Renal pelvis (tissue), 12 donors: ENCODE measurements at places on chromosomes 4 and X. TPM values are rescaled to one million over a fixed set of nuclear protein-coding genes. Genes with fewer than 3 reads are reported as not detected.

- no peak for DNase-seq
These were observed 176.7 kb downstream of the SMARCA1 start for GRCh38 chrX:129346574-129346973.

DNA sequence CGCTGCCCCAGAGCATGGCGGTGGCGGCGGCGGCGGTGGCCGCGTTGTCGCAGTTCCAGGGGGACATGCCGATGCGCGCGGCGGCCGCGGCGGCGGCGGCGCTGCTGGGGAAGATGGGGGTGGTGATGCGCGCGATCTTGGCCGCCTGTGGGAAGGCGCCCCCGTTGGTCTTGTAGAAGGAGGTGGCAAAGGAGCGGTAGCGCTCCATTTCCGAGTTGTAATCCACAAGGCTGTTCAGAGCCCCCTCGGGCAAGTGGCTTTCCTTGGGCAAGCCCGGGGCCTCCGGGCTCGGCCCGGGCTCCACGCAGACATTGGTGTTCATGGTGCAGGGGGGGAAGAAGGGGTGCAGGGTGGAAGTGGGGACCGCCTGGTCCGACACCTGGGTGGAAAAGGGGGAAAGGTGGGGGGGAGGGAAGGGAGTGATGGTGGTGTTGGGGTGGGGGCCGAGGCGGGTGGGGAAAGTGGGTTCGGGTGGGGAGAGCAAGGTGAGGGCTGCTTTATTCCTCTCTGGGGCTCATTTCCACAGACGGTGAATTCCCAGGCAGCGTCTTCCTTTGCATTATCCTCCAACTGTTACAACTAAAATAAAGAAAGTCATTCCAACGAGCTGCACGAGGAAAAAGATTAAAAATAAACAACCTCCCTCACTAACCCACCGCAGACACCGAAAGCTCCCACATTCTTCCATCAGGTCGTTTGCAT lies 3.1 kb downstream of the CXXC4 start:
- DNase-seq: peak; percentile 56

DNA sequence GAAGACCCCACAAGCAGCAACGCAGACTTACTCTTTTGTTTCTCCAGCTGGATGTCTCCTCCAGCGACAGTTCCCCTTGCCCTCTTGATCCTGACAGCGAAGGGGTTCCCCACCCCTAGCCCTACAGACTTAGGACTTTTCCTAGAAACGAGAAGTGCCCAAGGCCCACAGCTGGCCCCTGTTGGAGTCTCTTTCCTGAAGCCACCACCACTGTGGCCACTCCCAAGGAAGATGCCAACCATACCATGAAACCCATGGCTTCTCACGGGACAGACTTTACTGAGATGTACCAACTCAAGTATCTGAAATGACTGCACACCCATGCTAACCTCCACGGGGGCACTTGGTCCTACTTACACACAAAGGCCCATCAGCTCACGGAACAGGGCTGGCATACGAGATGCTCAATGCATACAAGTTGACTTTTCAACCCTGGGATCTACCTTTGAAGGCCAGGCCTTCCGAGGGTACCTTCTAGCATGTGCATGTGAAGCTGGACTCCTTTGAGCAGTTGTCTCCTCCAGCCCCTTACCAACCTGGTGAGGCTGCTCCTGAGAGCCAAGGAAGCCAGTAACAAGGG lies 924 bp upstream of the IRAK1 start:
- no peak for DNase-seq

DNA sequence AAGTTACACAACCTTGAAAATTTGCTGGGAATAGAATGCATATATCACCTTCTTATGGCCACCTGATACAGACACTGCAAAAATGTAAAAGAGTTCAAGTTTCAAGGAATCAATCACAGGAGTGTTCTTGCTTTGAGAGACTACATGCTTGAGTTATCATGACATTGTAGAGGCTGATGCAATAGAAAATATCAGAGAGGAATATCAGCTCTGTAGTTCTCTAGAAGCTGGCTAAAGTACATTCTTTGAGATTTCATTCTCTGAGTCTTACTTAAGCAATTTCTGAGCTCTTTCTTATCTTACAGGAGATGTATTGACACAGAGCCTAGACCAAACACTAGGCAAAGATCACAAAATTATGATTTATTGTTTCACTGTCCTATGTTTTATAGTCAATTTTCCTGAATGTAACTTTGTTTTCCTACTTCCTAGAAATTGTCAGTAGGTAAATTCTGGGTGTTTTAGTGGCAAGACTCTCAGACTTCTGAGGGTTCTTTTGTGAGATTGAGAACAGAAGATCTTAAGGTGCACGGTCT lies 152.1 kb upstream of the HPGD start:
- no peak for DNase-seq

DNA sequence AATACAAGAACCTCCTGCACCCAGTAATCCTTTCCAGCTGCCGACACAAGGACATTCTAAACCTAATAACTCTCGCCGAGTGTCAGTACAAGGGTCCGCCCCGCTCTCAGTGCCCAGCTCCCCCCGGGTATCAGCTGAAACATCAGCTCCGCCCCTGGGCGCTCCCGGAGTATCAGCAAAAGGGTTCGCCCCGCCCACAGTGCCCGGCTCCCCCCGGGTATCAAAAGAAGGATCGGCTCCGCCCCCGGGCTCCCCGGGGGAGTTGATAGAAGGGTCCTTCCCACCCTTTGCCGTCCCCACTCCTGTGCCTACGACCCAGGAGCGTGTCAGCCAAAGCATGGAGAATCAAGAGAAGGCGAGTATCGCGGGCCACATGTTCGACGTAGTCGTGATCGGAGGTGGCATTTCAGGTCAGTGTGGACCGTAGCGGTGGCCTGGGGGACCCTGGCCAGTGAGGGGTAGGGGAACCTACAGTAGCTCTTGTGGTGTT lies at the start of gene MAOA:
MAOA (plus strand) TSS at position 295 of the 490 bp plus-strand sequence; CDS start at position 338, 43 bp downstream.
- peak; percentile 39 for DNase-seq

DNA sequence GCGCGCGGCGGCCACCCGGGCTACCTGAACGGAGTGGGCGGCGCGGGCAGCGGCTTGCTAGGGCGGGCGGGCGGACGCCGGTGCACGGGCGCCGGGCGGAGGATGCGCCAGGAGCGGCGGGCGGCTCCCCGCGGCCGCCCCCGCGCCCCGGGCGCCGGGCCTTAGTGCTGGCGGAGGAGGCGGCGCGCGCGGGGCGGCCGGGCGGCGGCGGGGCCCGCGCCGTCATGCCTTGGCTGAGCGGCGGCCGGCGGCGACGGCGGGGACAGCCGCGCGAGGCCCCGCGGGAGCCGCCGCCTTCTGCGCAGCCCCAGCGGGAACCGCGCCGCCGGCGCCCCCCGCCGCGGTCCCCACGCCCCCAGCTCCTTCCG lies 48.2 kb downstream of the CLDN34 start:
- DNase-seq: no peak

- no peak for DNase-seq
These were observed 12.3 kb upstream of the GNPDA2 start for GRCh38 chr4:44738615-44739014.

DNA sequence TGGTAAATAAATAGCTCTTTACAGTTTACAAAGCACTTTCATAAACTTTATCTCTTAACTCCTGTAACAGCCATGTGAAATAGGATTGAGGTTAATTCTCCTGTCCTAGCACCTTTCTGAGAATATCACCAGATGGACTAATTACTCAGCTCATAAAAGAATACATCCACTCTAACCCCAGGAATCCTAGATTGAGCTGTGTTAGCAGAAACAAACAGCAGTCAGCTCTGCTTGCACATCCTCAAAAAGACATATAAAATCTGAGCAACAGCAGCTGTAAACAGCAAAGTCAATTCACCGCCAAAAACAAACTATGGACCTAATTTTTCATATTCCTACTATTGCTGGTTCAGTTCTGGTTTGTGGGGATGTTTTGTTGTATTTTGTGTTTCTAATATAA lies 182.8 kb downstream of the QDPR start:
- DNase-seq: peak; percentile 11

DNA sequence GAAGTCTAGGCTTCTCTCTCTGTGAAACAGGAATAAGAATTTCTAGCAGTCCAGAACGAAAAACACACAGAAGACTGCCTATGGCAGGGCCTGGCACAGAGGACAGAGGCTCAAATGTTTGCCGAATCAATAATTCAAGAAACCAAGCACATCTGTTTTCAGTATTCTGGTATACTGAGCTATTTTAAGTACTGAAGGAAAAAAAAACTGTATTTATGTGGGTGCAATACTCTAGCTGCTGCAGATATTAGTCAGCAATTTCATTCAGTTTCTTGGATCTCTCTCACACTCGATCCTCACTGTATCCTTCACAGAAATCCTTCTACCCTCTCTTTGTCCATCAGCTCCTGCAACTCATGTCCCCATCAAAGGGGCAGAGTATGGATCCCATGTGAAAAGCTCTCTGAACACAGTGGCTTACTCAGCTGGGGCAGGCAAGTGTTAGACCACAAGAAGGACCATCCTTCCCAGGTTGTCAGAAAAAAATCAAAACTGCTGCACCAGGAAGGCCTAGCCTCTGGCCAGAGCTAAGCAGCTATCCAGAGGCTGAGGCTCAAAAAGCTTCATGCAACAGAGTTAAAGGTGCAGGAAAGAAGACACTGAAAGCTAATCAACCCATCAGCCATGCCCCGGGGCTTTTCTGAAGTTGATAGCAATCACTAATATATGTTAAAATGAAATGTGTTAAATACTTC lies 9.1 kb upstream of the USO1 start:
- DNase-seq: no peak

GRCh38 chr4:106287353-106287969 lies 28.5 kb downstream of the TBCK start:
- peak; percentile 43 for DNase-seq

DNA sequence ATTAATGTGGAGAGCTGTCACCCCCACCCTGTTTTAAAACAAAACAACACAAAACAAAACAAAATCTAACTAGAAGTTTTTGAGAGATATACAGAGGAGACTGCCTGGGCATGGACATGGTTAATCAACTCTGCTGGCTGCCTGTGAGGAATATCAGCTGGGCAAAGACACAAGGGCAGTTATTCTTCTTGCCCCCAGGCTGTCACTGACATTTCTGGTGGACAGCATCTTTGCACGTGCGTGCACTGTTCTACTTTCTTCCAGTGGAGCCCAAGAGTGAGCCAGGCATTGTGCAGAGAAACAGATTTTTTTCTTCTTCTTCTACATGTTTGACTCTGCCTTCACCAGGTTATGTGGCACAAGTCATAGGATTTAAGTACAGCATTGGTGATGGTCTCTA lies 13.8 kb downstream of the IRS4 start:
- no peak for DNase-seq

DNA sequence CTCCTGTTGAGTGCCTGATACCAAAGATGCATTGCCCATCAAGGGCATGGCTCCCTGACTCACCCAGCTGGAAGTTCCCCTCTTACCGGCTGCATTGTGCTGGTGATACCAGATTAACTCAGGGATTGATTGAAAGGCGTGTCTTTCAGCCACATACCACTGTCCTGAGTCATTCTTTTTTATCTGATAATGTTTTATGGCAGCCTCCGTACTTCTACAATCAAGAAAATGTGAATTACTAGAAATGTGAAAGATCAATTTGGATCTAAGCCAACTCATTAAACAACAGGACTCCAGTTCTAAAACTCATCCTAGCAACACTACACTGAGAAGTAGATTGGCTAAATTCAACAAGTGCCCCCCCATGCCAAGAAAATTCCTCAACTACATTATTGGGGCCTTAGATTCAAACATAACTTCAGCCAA lies 40.0 kb downstream of the TXK start:
- DNase-seq: no peak

- no peak for DNase-seq
These were observed 578.6 kb downstream of the SPOCK3 start for GRCh38 chr4:166655705-166656104.

GRCh38 chr4:184343502-184344177 lies 126.0 kb upstream of the ENPP6 start:
- DNase-seq: peak; percentile 80

- DNase-seq: peak; percentile 1
These were observed 126.5 kb downstream of the REELD1 start for GRCh38 chr4:146340798-146341197.

GRCh38 chr4:2009651-2010233 lies 968 bp upstream of the NELFA start:
- peak; percentile 42 for DNase-seq

GRCh38 chr4:89712141-89712540 lies 124.8 kb downstream of the SNCA start:
- DNase-seq: no peak

DNA sequence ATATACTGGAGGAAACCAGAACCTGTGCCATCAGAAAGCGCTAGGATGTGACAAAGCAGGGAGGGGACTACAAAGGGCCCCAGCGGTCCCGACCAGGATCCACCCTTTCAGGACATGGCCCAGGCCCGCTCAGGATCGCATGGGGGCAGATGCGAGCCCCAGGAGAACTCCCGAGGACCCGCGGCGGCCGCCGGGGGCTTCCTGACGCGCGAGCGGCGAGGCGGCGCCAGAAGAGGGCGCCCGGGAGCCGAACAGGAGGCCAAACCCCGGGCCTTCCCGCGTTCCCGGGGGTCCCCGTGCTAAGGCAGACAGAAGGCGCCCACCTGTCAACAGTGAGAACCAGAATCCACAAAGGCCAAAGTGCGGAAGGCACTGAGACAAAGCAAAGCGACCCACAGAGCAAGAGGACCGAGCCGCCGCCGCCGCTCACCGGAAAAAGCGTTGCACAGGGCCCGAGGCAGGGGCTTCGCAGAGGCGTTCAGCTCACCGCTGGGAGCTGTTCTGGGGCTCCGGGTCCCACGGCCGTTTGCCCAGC lies 7.3 kb upstream of the OPN1LW start:
- DNase-seq: peak; percentile 61

GRCh38 chr4:120293341-120293740 lies 226.7 kb upstream of the MAD2L1 start:
- DNase-seq: no peak

DNA sequence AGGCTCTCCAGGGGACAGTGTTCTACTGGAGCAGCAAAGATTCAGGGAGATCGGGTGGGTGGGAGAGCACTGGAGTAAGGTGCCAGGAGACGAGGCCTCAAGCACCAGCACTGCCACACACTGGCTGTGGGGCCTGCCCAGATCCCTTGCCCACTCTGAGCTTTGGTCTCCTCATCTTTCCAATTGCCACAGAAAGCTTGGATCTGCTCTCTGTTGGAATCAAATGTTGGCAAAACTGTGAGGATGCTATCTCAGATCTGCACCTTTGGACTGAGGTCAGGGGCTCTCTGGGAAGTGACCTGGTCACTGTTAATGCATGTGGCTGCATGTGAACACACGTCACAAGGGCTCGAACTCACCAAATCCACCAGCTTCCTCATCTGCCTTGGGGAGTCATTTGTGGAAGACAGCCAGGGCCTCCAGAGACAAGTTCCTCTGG lies 1.3 kb downstream of the RIPPLY1 start:
- no peak for DNase-seq

GYPA gene
- polyA plus RNA-seq: 4.8 TPM

CCKAR gene
- not detected for polyA plus RNA-seq

NAP1L2 gene
- 1.8 TPM for polyA plus RNA-seq

SATL1 gene
- 0.92 TPM for polyA plus RNA-seq

COX7B2 gene
- not detected for polyA plus RNA-seq

TLR8 gene
- polyA plus RNA-seq: 0.31 TPM

MAGEA8 gene
- 0.29 TPM for polyA plus RNA-seq

NIPAL1 gene
- polyA plus RNA-seq: 9.7 TPM

MPC1L gene
- not detected for polyA plus RNA-seq

SMIM43 gene
- polyA plus RNA-seq: 0.44 TPM

PRR32 gene
- polyA plus RNA-seq: not detected

TLL1 gene
- 1.8 TPM for polyA plus RNA-seq

USP11 gene
- 151 TPM for polyA plus RNA-seq
